ENCODE measurements at places on chromosomes 2 and 18.

DNA sequence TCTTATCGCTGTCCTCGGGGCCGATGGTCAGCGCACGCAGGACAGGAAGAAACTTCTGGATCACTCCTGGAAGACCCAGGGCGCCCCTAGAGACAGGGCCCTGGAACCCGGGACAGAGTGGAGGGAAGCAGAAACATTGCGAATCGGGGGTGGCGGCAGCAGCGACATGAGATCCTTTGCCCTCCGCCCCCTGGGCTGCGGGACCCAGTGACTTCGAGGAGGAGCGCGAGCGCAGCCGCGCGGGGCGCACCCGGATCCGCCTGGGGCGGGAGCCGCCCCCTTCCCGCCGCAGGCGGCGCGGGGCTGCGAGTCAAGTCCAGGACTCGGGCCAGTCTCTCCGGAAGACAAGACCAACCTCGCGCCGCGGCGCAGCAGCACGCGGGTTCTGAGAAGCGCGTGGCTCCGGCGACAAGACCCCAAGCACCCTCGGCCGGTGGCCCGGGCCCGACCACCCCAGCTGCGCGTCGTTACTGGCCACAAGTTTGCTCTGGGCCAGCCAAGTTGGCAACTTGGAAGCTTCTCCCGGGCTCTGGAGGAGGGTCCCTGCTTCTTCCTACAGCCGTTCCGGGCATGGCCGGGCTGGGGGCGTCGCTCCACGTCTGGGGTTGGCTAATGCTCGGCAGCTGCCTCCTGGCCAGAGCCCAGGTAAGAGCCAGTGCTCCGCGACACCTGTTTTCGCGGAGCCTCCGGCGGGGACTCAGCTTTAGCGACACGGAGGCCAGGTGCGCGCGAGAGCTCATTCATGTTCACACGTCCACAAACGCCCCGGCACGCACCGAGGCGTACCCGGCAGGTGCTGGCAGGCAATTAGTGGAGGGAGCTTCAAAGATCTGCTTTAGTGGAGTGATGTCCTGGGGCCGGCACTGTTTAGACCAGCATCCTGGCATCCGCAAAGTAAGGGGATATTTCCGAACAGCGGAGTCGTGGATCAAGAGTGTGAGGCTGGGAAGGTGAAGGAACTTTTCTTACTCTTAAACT lies at the start of gene PTH2R:
Gene PTH2R, plus strand, starts transcription at position 319 of the 978 bp plus-strand sequence. Its CDS starts 252 bp downstream, at position 571.
- no peak for DNase-seq

DNA sequence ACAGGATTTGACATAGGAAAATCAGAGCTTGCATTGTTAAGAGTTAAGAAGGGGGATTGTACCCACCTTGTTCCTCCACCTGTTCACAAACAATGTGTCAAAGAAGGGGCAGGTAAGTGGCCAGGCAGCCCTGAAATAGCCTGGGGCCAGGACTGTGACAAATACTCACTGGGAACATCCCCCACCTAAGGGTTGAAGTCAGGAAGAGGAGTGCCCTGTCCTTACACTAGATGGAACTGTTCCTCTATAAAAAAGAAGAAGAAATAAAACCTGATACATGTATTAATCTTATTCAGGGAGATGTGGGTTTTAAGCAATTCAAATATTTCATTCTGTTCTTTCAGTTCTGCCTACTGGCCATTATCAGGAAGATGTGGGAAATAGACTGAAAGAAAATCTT lies 41.9 kb downstream of the TACR1 start:
- no peak for DNase-seq

- DNase-seq: no peak
Observed at GRCh38 chr18:23069481-23069880, 65.8 kb upstream of the CABLES1 start.

GRCh38 chr2:231743376-231744116 lies 35.2 kb downstream of the PTMA start:
- no peak for DNase-seq

- DNase-seq: no peak
Observed at GRCh38 chr2:71619230-71619741, 165.9 kb downstream of the DYSF start.

DNA sequence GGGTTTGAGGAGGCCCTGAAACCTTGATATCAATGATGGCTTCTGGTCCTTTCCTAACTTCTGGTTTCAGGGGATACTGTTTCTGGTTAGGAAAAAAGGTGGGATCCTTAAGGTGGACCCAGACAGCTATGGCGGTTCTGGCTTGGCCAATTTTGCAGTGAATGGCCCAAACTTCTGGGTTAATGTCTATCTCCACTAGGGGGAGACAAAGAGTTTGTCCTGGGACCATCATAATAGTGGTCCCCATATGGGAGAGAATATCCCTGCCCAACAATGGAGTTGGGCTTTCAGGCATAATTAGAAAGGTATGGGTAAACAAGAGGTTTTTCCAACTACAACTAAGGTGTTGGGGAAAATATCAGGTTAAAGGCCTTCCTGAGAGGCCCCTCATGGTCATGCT lies 273.5 kb downstream of the CALCRL start:
- no peak for DNase-seq

- no peak for DNase-seq
Observed at GRCh38 chr18:74760436-74760835, 162.8 kb downstream of the ZNF407 start.

DNA sequence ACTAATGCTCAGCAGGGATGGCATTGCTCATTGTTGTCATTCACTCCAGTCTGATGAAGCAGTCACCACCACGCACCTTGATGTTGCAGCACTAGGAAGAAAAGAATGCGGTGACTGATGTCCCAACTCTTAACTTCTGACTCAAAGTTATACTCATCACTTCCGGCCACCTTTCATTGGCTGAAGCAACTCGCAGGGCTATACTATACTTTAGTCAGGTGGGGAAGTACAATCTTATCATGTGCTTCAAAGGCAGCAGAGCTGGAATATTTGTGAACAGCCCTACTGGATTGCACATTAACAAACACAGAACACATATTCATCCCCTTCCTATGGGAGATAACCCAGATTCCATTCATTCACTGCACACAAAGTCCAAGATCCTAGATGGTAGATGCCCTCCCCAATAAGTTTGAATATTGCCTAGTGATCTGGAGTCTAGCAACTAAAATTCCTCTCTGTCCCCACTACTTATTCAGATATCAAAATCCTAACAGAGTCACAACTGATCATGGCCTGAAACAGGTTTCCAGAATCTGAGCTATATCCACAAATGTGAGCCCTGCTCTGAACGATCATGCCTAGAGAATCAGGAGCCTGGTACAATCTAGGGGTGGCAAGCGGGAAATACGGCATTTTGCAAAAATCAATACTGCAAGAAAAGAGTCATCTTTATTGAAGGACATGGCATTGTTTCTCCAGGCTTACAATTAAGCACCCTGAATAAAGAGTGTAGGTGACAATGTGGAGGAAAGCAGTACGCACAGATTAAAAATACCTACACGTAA lies 3.4 kb upstream of the SPATS2L start:
- DNase-seq: peak; percentile 63

DNA sequence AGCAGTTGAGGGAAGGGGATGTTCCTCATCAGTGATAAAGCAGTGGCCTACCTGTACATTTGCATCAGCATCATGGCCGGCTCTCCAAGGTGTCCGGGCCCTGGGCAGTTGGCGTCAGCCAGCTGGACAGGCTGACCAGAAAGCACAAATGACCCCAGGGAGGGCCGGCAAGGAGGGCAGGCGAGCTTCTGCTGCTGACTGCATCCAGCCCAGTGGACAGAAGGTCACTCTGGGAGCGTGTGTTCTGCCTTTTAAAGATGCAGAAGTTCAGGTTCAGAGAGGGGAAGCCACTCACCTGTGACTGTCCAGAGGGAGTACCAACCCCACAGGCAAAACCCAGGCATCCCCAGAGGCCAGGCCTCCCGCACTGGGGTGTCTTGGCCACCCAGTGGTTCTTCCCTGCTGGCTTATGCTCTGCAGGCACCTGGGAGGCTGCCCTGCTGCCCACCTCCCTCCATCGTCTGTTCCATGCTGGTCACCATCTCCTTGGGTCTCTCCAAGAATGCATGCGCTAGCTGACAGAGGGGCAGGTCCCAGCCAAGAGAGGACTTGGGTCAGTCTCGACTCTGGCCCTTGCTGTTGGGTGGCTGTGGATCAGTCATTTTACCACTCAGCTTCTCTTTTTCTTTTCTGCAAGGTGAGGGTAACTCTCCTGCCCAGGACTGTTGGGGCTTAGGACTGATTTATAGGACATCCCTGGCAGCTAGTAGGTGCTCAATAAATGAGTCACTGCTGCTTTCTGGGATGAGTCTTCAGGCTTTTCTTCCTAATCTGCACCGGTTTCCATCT lies 89.9 kb downstream of the INHBB start:
- DNase-seq: no peak

- DNase-seq: no peak
Observed at GRCh38 chr2:135688978-135689377, 52.7 kb upstream of the UBXN4 start.

GRCh38 chr2:28273751-28274150 lies 118.9 kb upstream of the FOSL2 start:
- no peak for DNase-seq

- DNase-seq: no peak
Observed at GRCh38 chr2:51424418-51424817, 392.5 kb upstream of the NRXN1 start.

GRCh38 chr2:8719528-8719927 lies 37.7 kb downstream of the ID2 start:
- DNase-seq: peak; percentile 5

GRCh38 chr2:112962308-112963175 lies 15.3 kb upstream of the IL36G start:
- DNase-seq: no peak

DNA sequence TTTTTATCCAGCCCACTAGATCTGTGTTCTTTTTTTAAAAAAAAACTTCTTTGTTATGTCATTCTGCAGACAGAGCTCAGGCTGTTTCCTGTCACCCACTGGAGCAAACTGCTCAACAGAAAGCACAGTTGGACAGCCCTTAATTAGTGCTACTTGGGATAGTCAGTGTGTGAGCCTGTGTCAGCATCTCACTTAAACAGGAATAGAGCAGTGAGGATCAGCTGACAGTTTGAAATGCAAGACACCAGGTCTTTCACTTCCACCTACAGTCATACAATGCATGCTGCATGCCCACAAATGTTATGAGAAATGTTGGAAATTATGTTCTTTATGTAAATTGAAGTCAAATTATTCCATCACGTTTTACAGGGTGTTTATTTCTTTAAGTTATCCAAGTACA lies 174.9 kb downstream of the NR4A2 start:
- no peak for DNase-seq

DNA sequence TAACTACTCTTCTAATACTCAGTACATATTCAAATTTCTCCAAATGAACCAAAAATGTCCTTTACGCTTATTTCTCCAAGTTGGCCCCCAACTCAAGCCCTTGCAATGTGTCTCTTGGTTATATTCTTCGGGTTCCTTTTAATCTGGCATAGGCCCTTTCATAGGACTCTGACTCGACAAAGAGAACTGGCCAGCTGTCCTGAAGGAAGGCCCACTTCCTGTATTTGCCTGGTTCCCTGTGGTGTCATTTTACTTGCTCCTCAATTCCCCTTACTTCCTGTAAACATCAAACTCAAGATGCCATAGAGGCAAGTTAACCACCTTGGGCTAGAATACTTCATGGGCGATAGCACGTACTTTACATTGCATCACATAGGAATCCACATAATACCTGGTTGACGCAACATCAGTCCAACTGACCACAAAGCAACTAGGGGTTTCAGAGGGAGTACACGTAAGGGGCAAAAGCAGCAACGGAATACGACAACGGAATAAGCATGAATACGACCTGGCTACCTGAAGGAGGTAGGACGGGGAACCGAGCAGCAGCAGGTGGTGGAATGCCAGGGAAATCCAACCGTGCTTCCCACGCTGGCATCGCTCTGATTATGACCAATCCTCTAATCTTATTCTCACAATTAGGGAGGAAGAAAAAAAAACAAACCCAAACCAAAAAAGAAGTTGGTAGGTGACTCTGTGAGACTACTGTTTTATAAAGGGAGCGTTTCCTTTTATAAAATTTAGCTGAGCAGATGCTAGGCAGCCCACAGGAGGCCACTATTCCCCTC lies 823 bp upstream of the GORASP2 start:
- peak; percentile 6 for DNase-seq
